ENCODE measurements at places on chromosomes 5 and 9.

- no peak for DNase-seq
These were observed 868 bp upstream of the EPB41L4B start for GRCh38 chr9:109321727-109322126.

GRCh38 chr5:109900911-109901627 lies 211.3 kb downstream of the MAN2A1 start:
- no peak for DNase-seq

GRCh38 chr9:99807956-99808355 lies 13.7 kb upstream of the NR4A3 start:
- no peak for DNase-seq

DNA sequence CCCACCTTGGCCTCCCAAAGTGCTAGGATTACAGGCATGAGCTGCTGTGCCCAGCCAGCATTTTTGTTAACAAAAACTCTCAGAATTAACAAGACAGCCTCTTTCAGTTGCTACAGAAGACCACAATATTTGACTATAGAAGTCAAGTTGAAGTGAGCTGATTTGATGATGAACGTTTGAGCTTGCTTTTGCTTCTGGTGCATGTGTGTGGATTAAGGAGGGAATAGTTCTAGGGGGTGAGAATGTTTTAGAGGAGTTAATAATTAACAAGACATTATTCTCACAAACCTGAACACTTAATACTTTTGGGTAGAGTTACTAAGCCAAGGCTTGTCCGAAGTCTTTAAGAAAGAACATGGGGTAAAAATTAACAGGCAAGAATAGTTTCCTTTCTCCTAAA lies 191.6 kb downstream of the TENT4A start:
- no peak for DNase-seq

GRCh38 chr9:104993291-104993963 lies 65.5 kb upstream of the ABCA1 start:
- DNase-seq = no peak

DNA sequence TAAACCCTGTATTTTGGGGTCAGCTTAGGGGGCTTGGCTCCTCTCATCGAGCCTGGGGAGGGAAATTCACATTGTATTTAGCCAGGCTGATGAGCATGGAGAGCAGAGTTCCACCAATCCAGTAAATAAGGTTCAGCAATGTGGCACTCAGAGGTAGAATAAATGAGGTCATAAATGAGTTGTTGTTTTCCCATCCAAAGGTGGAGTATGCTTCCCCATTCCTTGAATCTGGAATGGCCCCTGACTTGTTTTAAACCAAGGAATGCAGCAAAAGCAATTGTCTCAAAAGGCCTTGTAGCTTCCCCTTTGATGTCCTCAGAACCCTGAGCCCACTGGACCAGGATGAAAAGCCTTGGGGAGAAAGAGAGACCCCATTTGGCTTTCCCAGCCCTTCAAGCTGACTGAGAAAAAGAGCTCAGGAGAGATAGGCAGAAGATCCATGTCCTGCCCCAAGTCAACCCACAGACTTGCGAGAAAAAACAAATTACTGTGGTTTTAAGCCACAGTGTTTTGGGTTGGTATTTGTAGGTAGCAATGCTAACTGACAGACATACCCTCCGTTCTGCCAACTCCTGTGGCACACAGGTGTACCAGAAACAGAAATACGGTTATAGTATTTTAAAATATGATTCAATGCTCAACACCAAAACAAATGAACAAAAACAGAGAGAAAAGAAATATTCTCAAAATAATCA lies 566.0 kb upstream of the DMAC1 start:
- no peak for DNase-seq

- DNase-seq = no peak
These were observed 37.3 kb upstream of the TMEM252 start for GRCh38 chr9:68577774-68578591.

GRCh38 chr9:131046581-131047202 lies 37.7 kb downstream of the LAMC3 start:
- peak; percentile 78 for DNase-seq

- DNase-seq = no peak
These were observed 772.6 kb upstream of the DMAC1 start for GRCh38 chr9:8572209-8572608.

- DNase-seq = no peak
These were observed 163.8 kb upstream of the SLC28A3 start for GRCh38 chr9:84504360-84504759.

- no peak for DNase-seq
These were observed 118.6 kb downstream of the ADAMTS2 start for GRCh38 chr5:179226696-179227095.

DNA sequence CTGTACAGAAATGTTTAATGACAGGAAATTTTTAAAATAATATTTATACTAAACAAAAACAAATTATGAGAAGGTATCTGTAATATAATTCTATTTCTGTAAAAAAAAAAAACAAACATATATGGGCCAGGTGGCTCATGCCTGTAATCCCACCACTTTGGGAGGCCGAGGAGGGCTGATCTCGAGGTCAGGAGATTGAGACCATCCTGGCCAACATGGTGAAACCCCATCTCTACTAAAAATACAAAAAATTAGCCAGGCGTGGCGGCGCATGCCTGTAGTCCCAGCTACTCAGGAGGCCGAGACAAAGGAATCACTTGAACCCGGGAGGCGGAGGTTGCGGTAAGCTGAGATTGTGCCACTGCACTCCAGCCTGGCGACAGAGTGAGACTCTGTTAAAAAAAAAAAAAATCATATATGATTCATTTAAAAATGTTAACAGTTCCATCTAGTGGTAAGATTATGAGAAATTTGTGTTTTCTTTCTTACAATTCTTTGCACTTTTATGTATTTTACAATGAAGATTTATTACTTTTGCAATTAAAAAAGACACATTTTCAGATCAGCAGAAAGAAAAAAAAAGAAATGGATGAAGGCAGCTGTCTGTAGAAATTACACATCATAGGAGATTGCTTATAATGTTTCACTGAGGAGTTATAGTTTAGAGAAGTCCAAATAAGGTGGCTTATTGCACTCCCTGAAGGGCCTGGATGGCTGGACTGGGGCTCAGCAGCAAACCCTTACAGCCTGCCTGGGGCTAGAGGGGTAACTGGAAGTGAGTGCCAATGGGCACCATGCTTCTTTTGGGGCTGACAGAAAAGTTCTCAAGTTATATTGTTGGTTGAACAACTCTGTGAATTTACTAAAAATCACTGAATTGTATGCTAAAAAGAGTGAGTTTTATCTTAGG lies 20.3 kb downstream of the C9orf153 start:
- DNase-seq = no peak

- DNase-seq = no peak
These were observed 72.1 kb downstream of the PRLR start for GRCh38 chr5:35158204-35158603.

DNA sequence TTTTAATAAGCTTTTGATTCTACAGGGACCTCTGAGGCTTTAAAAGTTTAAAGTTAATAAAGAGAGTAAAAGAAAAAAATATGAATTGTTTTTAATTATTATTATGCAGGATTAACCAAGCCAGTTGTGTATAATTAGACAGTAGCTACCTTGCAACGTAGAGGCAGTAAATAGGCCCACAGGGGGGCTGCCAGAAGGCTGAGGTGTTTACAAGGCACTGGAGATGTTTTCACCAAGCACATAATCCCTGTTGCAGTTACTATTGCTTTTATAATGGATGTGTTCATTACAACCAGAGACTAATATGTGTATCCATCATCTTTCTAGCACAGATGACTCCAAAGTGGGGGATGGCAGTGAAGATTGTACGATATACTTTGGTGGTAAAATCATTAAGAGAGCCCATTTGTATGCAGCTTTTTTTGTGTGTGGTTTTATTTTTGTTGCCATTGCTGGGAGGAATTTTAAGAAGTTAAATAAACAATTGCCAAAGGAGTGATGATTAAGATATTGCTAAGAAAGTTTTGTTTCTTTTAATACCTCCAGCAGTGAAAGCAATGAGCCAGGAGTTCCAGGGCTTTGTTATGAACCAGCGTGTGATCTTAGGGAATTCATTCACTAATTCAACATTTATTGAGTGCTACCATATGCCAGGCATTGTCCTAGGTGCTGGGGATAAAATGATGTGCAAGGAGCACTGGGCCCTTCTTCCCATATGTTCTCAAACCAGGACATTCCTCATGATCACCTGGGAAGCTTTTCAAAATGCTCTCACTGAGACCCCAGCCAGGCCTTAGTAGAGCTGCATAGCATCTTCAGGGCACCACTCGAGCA lies 138.7 kb upstream of the EFNA5 start:
- DNase-seq = no peak

- no peak for DNase-seq
These were observed 2.9 kb downstream of the MEGF9 start for GRCh38 chr9:120711354-120711753.

GRCh38 chr9:136306211-136307208 lies 2.6 kb upstream of the CCDC187 start:
- DNase-seq = no peak

- no peak for DNase-seq
These were observed 56.7 kb upstream of the MAMDC2 start for GRCh38 chr9:69986970-69987369.

DNA sequence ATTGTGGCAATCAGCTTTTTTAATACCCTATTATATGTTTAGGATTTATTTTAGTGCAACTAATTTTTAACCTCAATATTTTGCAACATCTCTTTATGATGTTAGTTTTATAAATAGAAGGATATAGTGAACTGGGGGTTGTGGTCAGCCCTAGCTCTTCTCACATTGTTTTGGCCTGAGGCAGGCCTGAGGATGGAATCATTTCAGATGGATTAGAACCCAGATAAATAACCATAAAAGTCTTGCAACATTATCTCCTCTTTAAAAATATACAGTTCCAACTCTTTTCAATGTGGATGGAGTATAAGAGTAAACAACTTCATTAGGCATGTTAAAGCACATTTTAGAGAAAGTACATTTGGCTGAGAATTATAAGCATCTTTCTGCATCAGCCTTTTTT lies 522.7 kb downstream of the NR2F1-AS1 start:
- no peak for DNase-seq

GRCh38 chr9:2967766-2968165 lies 123.9 kb upstream of the PUM3 start:
- no peak for DNase-seq

DNA sequence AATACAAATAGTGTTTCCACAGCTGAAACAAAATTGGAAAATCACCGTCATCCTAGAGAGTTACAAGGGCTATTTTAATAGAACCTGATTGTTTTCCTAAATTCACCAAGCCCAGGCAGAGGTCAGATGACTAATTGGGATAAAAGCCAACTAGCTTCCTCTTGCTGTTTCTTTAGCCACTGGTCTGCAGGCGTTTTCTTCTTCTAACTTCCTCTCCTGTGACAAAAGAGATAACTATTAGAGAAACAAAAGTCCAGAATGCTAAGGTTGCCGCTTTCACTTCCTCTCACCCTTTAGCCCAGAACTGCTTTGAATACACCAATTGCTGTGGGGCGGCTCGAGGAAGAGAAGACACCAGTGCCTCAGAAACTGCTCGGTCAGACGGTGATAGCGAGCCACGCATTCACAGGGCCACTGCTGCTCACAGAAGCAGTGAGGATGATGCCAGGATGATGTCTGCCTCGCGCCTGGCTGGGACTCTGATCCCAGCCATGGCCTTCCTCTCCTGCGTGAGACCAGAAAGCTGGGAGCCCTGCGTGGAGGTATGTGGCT lies at the start of gene TLR4:
TSS of gene TLR4 (plus strand) at position 380 of the 552 bp plus-strand sequence. CDS start at position 450, 70 bp downstream.
- DNase-seq = no peak

- peak; percentile 89 for DNase-seq
These were observed 5.7 kb downstream of the TMC1 start for GRCh38 chr9:72526901-72527800.

GRCh38 chr5:160543395-160543794 lies 121.7 kb downstream of the PTTG1 start:
- no peak for DNase-seq

GRCh38 chr5:74322191-74322590 lies 318.3 kb downstream of the ENC1 start:
- DNase-seq = no peak

- DNase-seq = no peak
These were observed 28.7 kb upstream of the ACTBL2 start for GRCh38 chr5:57511321-57511720.

- no peak for DNase-seq
These were observed 21.0 kb downstream of the NR2F1 start for GRCh38 chr5:93603793-93604643.

GRCh38 chr5:77663090-77663863 lies 24.8 kb upstream of the OTP start:
- DNase-seq = no peak

- DNase-seq = no peak
These were observed 351.5 kb downstream of the MED10 start for GRCh38 chr5:6026766-6027406.

DNA sequence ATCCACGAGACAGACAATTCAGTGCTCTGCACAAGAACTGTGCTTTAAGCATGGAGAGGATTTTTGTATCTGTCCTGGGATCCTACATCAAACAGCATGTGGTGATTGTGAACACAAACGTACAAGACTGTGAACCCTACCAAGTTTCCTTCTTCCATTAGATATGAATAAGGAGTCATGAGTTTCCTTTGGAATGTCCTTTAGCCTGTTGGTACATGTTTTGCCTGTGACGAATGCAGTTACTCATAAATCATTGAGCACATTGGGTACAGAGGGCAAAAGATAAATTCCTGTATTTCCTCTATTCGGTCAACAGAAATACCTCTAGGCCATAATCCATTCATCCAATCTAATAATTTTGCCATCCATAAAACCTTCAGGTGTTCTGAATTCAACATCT lies 61.5 kb downstream of the FXN start:
- no peak for DNase-seq

DNA sequence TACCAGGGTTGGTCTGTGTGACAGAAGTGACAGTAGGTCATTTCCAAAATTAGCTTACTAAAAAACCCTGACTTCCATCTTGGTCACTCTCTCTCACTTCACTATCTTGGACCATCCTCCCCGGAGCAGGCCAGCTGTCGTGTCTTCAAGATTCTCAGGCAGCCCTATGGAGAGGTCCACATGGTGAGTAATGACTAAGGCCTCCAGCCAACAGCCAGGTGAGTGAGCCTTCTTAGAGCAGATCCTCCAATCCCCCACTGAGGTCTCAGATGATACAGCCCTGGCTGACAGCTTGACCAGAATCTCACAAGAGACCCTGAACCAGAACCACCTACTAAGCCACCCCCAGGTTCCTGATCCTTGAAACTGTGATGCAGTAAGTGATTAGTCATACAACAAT lies 92.0 kb downstream of the DCP2 start:
- DNase-seq = no peak

GRCh38 chr5:132056610-132057497 lies 3.6 kb upstream of the IL3 start:
- no peak for DNase-seq

- no peak for DNase-seq
These were observed 73.7 kb downstream of the ASTN2 start for GRCh38 chr9:117341151-117341550.

DNA sequence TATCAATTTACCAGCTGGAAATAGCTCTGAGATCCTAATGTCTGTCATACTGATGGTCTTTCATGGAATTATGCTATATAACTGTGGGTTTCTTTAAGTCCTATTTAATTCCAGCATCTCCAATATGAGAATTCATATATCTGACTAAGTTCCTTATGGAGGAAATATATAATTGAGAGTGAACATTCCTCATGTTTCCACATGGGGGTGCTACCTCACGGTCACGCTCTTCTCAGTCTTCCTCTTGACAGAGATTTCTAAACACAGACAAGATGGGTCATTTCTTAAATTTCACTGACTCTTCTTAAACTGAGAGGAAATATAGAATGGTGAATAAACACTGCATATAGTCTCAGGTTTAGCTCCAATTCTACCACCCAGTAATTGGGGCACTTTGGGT lies 212.1 kb downstream of the SLF1 start:
- no peak for DNase-seq
